ENCODE measurements at places on chromosomes 6 and 20.

DNA sequence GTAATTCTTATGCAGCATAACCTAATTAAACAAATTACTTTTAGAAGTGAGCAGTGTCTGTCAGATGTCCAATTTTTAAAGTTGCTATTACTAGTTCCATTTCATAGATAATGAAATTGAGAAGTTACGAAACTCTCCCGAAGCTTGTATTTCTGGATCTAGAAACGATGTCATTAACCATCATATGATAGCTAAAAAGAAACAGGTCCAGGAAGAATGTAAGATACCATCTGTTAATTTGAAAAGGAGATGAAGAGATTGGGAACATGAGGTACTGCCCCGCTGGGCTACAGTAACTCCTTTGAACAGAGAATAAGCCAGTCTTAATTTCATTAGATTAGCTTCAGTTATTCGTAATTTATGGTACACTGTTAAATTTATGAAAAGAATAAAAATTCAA is 47.5 kb upstream of the TMX4 start:
- no peak for DNase-seq

GRCh38 chr20:46240881-46241280 is 67.4 kb downstream of the CDH22 start:
- DNase-seq = no peak

GRCh38 chr6:48069280-48069679 is 41.7 kb downstream of the PTCHD4 start:
- DNase-seq = no peak

GRCh38 chr20:19049514-19049913 is 162.9 kb upstream of the SLC24A3 start:
- no peak for DNase-seq

GRCh38 chr20:55792049-55792448 is 213.3 kb downstream of the CBLN4 start:
- DNase-seq = no peak

DNA sequence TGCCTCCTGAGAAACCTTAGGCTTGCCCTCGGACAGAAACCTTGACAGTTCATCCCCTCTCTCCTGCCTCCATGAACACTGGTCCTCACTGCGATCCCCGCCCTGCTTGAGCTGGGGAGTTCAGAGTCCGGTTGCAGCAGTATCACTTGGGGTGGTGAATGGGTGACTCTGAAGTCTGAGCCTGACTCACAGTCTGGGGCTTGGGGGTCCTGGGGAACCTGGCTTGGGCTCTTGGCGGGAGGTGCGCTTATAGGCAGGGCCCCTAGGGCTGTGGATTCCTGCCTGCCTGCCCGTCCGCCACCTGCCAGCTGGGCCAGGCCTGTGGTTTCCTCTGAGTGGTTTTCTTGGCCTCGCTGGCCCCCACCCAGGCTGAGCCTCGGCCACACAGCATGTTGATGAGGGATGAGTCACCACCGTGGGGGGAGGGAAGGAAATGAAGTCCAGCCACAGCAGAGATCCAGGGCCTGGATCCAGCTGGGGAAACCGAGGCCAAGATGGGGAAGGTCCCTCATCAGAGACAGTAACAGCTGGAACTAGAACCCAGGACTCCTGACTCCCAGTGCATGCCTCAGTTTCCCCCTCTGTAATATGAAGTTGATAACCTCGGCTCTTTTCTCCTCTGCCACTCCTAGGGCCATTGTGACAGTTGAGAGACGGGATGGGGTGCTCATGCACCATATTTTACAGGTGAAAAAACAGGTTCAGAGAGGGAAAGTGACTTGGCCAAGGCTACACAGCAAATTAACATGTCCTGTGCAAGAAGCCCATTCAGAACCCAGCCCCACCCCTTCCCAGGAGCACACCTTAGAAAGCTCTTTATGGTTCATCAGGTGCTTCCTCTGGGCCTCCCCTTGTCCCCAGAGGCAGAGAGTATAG is 9.2 kb downstream of the FOXS1 start:
- no peak for DNase-seq

GRCh38 chr20:5660346-5660745 is 89.9 kb upstream of the SHLD1 start:
- no peak for DNase-seq

DNA sequence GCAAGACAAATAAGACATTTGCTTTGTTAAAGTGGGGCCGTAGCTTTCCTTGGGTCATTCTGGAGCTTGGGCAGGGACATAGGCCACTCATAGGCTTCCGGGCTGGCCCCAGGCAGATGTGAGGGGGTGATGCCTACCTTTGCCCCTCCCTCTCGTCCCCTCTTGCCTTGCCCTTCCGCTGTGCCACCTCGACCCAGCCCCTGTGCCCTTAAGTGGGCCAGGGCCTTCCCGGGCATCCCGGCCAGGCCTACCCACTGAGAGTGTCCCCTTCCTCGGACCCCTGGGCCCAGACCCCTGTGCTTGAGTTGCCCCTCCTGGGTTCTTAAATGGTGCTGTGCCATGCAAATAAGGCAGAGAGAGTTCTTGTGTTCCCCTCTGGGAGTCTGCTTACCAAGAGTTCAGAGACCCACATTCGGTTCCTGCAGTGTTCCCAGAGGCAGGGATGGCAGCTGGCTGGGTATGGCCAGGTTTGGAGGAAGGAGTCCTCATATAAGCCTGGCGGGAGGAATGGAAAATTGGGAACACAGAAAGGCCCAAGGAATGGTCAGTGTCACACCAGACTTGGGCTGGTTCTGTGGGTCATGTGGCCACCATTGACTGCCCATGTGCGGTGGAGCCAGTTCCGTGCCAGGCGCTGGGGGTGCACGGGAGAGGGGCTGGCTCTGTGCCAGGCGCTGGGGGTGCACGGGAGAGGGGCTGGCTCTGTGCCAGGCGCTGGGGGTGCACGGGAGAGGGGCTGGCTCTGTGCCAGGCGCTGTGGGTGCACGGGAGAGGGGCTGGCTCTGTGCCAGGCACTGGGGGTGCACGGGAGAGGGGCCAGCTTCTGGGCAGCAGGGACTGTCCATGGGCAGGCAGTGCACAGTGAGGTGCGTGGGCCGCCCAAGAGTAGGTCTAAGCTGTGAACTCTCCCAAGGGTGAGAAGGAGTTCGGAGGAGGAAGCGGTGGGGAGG is 173.5 kb upstream of the SNX9 start:
- no peak for DNase-seq

- DNase-seq = no peak
These were observed 37.1 kb downstream of the SMLR1 start for GRCh38 chr6:130864344-130864743.

GRCh38 chr6:159067334-159067733 is 22.5 kb upstream of the TAGAP start:
- no peak for DNase-seq

- DNase-seq = no peak
These were observed 69.8 kb upstream of the PHACTR2 start for GRCh38 chr6:143607974-143608373.

- no peak for DNase-seq
These were observed 41.0 kb upstream of the MRPS18A start for GRCh38 chr6:43728586-43728985.

DNA sequence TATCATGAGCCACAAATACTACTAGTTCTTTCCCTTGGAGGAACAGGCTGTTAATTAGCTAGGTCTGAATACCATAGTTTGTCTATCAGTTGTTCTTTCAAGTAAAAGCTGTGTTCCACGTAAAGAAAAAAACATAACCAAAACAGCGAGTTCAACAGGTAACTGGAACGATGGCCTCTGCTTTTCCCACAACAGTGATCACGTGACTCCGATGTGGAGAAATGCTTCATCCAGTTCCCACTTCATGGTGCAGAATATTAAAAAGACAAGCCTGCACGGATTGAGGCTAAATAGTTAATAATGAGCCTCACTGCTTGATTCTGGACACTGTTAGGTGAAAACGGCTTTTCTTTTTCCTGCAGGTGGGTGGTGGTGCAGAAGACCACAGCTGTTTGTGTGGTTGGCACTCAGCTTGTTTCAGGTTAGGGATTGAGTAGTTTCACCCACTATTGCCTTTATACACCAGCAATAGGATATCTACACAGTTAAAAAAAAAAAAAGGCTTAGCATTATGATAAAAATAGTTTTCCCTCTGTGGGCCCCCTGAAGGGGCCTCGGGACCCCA is 88.1 kb downstream of the DACT2 start:
- DNase-seq = no peak

GRCh38 chr6:109079981-109080380 is 14.7 kb downstream of the SESN1 start:
- DNase-seq = no peak

- no peak for DNase-seq
These were observed at the start of gene LY86 for GRCh38 chr6:6588064-6588923. Gene LY86, plus strand, starts transcription at chr6:6588720. Its CDS starts 15 bp downstream, at chr6:6588735.

DNA sequence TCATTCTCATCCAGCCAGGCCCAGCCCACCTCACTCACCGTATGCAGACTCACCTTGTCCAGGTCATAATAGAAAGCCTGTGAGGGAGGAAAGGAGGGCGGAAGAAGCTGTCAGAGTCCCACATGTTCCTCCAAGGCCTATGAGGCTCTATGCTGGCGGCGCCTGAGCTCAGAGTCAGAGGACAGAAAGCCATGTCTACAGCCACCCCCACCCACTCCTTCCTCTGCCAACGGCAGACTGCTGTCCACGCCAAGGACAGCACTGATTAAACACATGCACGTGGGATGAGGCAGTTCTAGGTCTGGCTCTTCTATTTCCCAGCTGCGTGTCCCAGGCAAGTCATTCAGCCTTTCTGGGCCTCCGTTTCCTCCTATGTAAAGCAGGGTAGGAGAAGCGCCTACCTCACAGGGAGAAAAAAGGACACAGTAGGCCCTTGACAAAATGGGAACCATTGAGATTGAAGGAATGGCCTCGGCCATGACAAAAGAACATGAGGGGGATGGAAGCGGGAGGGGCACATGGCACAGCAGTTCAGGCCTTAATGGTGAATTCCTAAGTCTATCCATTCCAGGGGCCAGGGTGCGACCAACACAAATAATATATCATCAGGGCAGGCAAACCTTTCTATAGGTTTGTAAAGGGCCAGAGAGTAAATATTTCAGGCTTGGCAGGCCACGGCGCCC is 80.1 kb downstream of the RIPOR3 start:
- DNase-seq = no peak

DNA sequence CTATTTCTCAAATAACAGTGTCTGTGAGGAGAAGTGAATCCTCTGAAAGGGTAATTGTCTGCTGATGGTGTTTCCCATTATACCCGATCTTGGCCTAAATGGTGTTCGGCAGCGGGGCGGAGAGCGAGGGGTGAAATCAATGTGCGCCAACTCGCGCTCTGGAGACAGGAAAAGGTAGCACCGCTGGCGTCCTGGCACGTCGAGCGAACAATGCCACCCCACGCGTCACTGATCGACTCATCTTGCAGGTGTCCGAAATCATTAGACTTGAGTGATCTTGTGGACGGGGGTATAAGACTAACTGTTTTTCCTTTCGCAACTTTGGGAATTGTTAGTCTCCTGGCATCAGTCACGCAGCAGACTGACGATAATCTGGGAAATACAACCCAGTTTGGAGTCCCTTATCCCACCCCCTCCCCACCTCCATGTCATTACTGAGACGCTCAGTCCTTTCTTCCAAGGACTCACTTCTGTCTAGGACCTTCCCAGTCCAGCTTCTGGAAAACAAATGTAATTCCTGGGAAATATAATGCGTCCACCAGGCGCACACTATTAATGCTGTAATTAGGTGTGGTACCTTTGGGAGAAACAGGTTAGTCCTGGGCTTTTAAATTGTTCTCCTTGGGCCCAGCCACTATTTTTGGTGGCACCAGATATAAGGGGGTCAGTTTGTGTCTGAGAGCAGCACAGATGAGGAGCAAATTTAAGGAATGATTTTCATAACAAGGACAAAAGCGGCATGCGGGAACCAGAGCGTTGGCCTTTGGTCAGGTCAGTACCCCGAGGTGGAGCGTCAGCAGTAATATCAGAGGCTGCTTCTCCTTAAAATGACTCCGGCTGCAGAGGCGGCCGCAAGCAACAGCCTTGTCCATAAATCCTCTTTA is 2.3 kb downstream of the LINC00237 start:
- DNase-seq = no peak

DNA sequence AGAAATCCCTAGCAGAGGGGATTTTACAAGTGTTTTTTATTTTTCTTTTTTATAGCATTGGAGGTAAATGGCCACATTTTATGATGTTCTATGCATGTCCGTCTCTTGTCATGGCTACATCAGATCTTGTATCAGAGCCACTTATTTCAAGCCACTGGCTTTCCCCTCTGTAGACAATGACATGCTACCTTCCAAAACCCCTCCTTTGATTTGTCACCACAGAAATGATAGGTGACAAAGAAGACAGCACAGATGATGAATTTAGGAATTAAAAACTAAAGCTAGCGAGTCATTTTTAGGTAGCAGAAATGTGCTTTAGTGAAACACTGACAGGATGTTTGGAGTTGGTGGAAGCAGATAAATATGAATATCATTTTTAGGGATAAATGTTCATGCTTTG is 20.8 kb downstream of the PLCB1 start:
- no peak for DNase-seq

- no peak for DNase-seq
These were observed 2.0 kb downstream of the TBX18 start for GRCh38 chr6:84762220-84763002.

- DNase-seq = no peak
These were observed 35.6 kb downstream of the ARFGEF2 start for GRCh38 chr20:48957053-48957481.

- DNase-seq = no peak
These were observed 57.0 kb downstream of the FAM50B start for GRCh38 chr6:3905945-3906845.

DNA sequence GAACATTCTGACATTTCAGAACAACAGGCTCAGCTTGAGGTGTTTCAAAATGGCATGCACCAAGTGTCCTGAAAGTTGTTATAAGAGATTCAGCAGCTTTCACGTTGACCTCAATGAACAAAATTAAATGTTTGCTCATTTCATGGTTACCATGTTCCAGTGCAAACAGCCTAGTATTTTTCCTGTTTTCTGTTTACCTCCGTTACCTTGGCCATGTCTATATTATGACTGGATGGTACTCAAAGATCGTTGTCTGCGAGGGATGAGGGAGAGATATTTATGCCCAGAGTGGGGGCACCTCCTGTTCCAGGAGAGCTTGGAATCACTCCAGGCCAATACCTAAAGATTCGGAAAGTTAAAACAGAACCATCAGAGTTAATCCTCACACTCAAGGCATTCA is 83.8 kb upstream of the SASH1 start:
- DNase-seq = no peak

- no peak for DNase-seq
These were observed 58.9 kb downstream of the RREB1 start for GRCh38 chr6:7166410-7167293.

- DNase-seq = no peak
These were observed 148.2 kb upstream of the MLN start for GRCh38 chr6:33952016-33952415.

- no peak for DNase-seq
These were observed 387.3 kb downstream of the CDKAL1 start for GRCh38 chr6:20921578-20921977.

GRCh38 chr6:149218915-149219314 is 98.6 kb upstream of the TAB2 start:
- DNase-seq = no peak

DNA sequence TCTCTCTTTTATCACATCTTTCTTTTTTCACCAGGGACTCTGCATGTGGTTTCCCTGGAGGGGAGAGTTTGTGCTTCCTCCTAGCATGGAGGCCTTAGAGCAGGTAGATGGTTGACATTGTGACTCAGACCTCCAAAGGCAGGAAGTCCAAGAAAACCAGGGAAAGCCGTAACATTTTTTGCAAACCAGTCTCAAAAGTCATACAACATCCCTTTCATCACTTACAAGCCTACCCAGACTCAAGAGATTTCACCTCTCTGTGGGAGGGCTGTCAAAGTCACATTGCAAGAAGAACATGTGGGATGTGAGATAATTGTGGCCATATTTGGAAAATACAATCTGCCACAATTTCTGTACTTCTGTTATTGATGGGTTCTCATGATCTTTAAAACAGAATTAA is 46.2 kb downstream of the SNRNP48 start:
- no peak for DNase-seq

GRCh38 chr6:107585815-107586435 is 96.0 kb downstream of the SOBP start:
- no peak for DNase-seq
